Endothelial cell of umbilical vein (primary cell): ENCODE measurements at places on chromosomes 16 and 17. TPM values are rescaled to one million over a fixed set of nuclear protein-coding genes. Genes with fewer than 3 reads are reported as not detected.
A peak's percentile ranks its signal among the peaks of the same experiment; 100 is the strongest.

- no peak overlapping the region for H3K27ac ChIP-seq
- no peak overlapping the region for H3K4me3 ChIP-seq
- H3K36me3 ChIP-seq = no peaks in the 10 kb centered on the region
- peak; percentile 37 for DNase-seq
Measured at GRCh38 chr16:89360760-89361435, 129.5 kb downstream of the ANKRD11 start.

DNA sequence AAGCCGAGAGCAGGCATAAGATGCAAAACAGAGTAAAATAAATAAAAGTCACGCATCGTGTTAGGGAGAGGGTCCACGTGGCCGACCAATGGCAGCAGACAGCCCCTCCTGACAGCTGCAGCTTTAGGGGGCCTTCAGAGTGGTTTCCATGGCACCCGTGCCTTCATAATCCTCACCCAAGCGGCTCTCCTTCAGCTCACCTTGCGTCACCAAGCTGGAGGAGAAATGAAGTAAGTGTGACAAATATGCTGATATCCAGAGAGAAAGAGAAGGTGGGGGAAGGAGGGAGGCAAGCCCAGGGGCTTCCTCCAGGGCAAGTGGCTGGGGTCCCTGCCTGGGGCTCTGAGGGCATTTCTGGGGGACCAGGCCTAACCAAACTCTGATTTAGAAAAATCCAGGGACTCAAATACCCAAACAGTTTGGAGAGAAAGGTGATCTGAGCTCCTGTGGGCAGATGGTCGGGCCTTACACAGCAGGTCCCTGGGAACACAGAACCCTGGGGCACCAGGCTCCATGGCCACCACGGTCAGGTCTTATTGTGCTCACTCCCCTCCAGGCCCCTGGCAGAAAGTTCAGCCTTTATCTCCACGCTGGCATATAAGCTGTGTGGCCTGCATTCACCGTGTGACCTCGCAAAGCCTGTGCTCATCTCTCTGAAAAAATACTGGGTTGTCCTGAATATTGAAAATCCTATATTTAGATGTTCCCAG, 80.7 kb upstream of the TNRC6C start:
- no peak overlapping the region for H3K27ac ChIP-seq
- no peak for DNase-seq
- no peaks in the 10 kb centered on the region for H3K36me3 ChIP-seq
- no peak overlapping the region for H3K4me3 ChIP-seq
- H3K27me3 ChIP-seq = no peaks in the 10 kb centered on the region
- H3K4me1 ChIP-seq = no peaks in the 10 kb centered on the region

DNA sequence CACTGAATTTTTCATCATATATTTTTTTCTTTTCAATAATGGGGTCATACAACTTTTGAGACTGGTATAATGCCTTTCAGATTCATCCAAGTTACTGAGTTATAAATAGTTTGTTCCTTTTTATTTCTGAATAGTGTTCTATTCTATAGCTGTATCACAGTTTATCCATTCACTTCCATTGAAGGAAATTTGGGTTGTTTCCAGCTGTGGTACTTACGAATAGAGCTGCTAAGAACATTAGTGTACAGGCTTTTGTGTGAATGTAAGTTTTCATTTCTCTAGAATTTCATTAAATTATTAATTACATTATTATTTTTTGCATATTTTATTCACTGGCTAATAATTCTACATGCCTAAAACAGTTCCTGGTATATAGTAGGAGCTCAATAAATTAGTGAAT, 52.9 kb downstream of the SNTB2 start:
- no peak overlapping the region for H3K27ac ChIP-seq
- H3K27me3 ChIP-seq = no peaks in the 10 kb centered on the region
- peaks cover 11% of the 10 kb centered on the region for H3K4me1 ChIP-seq
- no peak for DNase-seq
- no peak overlapping the region for H3K4me3 ChIP-seq
- no peaks in the 10 kb centered on the region for H3K36me3 ChIP-seq

- peaks cover 2% of the 10 kb centered on the region for H3K27me3 ChIP-seq
- H3K27ac ChIP-seq = no peak overlapping the region
- no peak for DNase-seq
- no peak overlapping the region for H3K4me3 ChIP-seq
Measured at GRCh38 chr16:50248845-50249244, 17.5 kb upstream of the ADCY7 start.

- H3K4me3 ChIP-seq = no peak overlapping the region
- H3K27me3 ChIP-seq = peaks cover 2% of the 10 kb centered on the region
- no peaks in the 10 kb centered on the region for H3K4me1 ChIP-seq
- H3K27ac ChIP-seq = no peak overlapping the region
- DNase-seq = no peak
- no peaks in the 10 kb centered on the region for H3K36me3 ChIP-seq
Measured at GRCh38 chr16:46712911-46713310, 23.5 kb downstream of the ORC6 start.

DNA sequence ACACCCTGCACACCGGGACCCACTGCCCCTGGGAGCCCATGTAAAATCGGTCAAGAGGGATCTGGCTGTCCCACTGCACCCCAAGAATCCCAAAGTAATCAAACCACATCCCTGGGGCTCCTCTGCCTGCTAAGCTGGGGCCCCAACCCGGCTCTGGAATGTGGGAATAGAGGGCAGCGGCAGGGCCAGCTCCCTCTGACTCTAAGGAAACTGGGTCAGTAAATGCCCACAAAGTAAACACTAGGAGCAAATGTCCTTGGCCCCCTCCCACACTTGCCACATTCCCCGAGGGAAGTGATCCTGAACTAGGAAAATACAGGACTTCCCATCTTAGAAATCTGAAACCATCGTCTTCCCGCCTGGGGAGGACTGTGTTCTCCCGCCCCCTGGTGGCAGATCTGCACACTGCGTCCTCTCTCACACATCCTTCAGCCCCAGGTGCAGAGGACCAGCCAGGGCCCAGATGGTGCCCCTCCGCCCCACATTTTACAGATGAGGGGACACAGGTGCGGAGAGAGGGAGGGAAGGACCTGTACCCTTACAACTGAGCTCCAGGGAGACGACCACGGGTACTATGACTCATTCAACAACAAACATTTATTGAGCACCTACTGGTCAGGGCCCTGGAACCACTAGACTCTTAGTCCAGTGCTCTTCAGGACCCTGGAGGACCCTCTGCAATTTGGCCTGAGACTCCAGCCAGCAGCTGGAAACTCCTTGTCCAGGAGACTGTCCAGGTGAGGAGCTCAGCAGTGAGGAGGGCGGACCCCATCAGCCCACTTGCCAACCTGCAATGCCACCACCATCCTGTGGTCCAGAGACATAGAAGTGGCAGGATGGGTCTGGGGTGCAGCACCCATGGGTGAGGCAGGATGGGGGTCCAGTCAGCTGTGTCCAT, 10.1 kb downstream of the P3H4 start:
- peaks cover 8% of the 10 kb centered on the region for H3K4me1 ChIP-seq
- H3K27ac ChIP-seq = no peak overlapping the region

SLC52A1 gene
- total RNA-seq = not detected in 2 replicates

TP53TG3 gene
- total RNA-seq = not detected in 2 replicates

KRTAP9-4 gene
- total RNA-seq = not detected in 2 replicates

TAT gene
- not detected in 2 replicates for total RNA-seq
